Left colon (tissue), 2 donors: ENCODE measurements at places on chromosomes 6 and 20.

GRCh38 chr6:152404086-152404857 is 232.9 kb downstream of the SYNE1 start:
- no peak for DNase-seq

DNA sequence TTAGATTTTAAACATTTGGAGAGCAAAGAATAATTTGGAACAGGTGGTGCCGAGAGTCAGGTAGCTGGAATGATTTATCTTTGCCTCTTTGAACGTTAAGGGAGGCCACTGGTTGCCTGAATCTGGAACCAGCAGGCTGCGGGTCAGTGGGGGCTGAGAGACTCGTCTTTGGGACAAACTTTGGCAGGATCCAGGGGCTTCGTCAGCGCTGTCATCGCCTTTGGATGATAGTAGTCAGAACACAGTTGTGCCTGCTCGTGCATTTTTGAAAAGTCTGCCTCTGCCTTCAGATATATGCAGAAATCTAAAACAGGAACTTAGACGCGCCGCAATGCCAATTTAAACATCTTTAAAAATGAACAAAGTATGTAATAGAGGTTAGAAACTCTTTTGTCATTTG is 5.0 kb downstream of the EYA2 start:
- no peak for DNase-seq

GRCh38 chr20:9374072-9374471 is 140.3 kb upstream of the LAMP5 start:
- DNase-seq, result no peak

GRCh38 chr6:115932481-115932880 is 128.2 kb downstream of the FRK start:
- no peak for DNase-seq

DNA sequence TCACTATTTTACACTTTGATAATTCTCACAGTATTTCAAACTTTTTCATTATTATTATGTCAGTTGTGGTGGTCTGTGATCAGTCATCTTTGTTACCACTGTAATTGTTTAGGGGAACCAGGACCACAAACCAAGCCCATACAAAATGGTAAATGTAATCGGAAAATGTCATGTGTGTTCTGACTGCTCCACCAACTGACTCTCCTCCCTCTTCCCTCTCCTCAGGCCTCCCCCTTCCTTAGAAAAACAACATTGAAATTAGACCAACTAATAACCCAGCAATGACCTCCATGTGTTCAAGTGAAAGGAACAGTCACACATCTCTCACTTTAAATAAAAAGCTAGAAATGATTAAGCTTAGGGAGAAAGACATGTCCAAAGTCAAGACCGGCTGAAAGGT is 63.8 kb downstream of the GMDS start:
- DNase-seq, result no peak

- DNase-seq, result no peak
Observed at GRCh38 chr6:27407153-27407814, 18.7 kb downstream of the ZNF391 start.

DNA sequence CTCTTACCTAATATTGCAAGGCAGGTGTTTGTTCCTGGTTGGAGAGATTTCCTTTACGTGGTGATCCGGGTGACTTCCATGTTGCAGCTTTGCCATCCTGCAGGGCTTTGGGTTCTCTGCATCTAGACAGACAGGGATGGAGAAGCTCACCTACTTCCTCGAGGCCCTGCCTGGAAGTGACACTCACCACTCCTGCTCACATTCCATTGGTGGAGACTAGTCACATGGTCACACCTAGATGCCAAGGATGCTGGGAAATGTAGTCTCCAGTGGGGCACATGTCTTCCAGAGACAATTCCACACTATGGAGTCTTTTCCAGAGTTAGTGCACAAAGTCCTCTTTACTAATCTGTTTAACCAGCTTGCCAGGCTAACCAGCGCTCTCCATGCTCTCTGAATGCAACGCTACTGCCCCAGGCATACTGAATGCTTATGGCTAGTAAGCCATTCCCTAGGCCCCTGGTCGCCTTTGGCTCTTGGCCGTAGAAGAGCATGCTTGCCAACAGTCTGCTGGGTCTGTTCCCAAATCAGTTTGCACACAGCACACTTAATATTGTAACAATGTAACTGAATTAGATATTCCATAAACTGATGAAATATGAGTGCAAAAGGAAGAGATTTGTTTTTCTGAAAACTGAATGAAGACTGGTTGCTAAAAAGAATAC is 6.7 kb upstream of the KCNK15 start:
- peak; percentile 36 for DNase-seq
